Metanephros (tissue), 2 donors: ENCODE measurements at places on chromosomes 3 and 15. TPM values are rescaled to one million over a fixed set of nuclear protein-coding genes. Genes with fewer than 3 reads are reported as not detected.

The SLC9C1 gene
- total RNA-seq, result 1.5 TPM

The CCRL2 gene
- 2.6 TPM for total RNA-seq

The CD276 gene
- total RNA-seq, result 112 TPM

The TM4SF1 gene
- total RNA-seq, result 94.5 TPM

The CFAP100 gene
- 0.93 TPM for total RNA-seq

The HPS3 gene
- total RNA-seq, result 32.3 TPM

The CFAP20DC gene
- total RNA-seq, result 3.3 TPM

The SAMD7 gene
- 0.18 TPM for total RNA-seq

The CATSPER2 gene
- total RNA-seq, result 1.9 TPM

The UROC1 gene
- 0.35 TPM for total RNA-seq

The RGMA gene
- 14.6 TPM for total RNA-seq
